Skeletal muscle tissue (tissue), 5 donors: ENCODE measurements at places on chromosomes 1 and 21. TPM values are rescaled to one million over a fixed set of nuclear protein-coding genes. Genes with fewer than 3 reads are reported as not detected.

Gene SLC5A3
- total RNA-seq = 21.4 TPM

Gene SUSD4
- total RNA-seq = 4.7 TPM

Gene CCDC27
- total RNA-seq = not detected

Gene KCNK2
- 2.6 TPM for total RNA-seq

Gene HEYL
- 11.0 TPM for total RNA-seq

Gene HUNK
- total RNA-seq = 3.1 TPM

Gene AADACL4
- total RNA-seq = not detected

Gene MINDY1
- 16.2 TPM for total RNA-seq

Gene EMC1
- 36.5 TPM for total RNA-seq

Gene IL12RB2
- 3.1 TPM for total RNA-seq

Gene S100A2
- not detected for total RNA-seq

Gene NPL
- total RNA-seq = 47.5 TPM

Gene MAN1C1
- 6.3 TPM for total RNA-seq

Gene FTCD
- 0.52 TPM for total RNA-seq

Gene KISS1
- total RNA-seq = not detected

Gene PKN2
- 57.9 TPM for total RNA-seq

Gene ARTN
- total RNA-seq = not detected

Gene PTPN7
- 0.52 TPM for total RNA-seq

Gene MEGF6
- total RNA-seq = 10.4 TPM

Gene SPRR1A
- total RNA-seq = not detected

Gene LEFTY2
- total RNA-seq = 2.1 TPM

Gene NUCKS1
- total RNA-seq = 152 TPM

Gene SLC6A17
- total RNA-seq = 0.52 TPM

Gene PCP4
- not detected for total RNA-seq
